ENCODE measurements at places on chromosomes 5 and 9.
A peak's percentile ranks its signal among the peaks of the same experiment; 100 is the strongest.

DNA sequence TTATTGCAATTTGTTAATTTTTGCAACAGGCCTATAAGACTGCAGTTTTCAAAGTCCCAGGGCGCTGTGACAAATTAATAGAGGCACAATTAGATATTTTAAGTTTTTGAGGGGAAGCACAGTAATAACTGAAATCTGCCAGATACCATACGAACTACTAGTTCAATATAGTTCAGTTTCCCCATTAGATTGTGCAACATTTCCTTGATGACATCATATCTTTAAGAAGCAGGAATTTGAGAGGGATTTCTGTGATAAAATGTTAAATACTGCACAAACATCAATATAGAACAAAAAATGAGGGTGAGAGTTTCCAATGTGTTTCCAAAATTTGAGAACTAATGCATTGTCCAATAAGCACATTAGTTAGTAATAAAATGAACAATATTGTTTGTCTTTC is 56.7 kb upstream of the GRIN3A start:
- DNase-seq: peak; percentile 11

- DNase-seq: no peak
Observed at GRCh38 chr5:128695791-128696530, 157.9 kb upstream of the FBN2 start.

- DNase-seq: no peak
Observed at GRCh38 chr5:132961887-132962286, 1.5 kb downstream of the AFF4 start.

DNA sequence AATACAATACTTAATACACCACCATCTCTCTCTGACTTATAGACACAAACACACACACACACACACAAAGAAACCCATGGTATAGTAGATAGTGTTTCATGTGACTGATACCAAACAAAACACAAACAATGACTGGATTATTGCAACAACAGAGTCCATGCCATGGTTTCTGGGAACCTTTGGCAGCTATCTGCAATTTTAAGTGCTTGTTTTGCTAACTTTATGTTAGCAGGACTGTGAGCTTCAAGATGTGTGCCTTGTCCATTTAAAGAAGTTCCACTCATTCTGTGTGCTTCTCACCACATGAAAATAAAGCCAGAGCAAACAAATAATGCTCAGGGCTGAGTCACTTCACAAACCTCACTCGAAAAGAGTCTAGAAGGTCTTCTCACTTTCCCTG is 15.1 kb upstream of the LURAP1L start:
- DNase-seq: no peak

GRCh38 chr5:18069790-18070189 is 435.5 kb downstream of the TAF11L14 start:
- no peak for DNase-seq

- DNase-seq: no peak
Observed at GRCh38 chr5:180294411-180294810, 2.5 kb upstream of the MAPK9 start.

DNA sequence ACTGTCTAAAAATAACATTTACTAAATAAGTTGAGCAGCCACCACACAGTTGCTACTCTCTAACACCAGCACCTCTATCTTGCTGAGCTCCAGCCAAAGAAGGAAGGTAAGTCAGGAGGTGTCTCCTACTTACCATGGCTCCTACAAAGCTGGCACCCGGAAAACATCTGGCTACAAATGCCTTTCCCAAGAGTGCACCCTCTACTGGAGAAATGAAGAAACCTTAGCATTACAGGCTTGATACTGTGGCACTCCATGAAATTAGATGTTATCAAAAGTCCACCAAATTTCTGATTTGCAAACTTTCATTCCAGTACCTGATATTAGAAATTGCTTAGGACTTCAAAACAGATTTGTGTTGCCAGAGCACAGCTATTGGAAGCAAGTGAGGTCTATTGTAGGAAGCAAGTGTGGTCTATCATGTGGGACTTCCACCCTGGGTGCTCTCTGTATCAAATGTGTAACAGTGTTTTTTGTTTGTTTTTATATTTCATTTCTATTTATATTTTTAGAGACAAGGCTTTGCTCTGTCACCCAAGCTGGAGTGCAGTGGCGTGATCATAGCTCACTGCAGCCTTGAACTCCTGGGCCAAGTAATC is 25.7 kb upstream of the RFK start:
- peak; percentile 18 for DNase-seq

DNA sequence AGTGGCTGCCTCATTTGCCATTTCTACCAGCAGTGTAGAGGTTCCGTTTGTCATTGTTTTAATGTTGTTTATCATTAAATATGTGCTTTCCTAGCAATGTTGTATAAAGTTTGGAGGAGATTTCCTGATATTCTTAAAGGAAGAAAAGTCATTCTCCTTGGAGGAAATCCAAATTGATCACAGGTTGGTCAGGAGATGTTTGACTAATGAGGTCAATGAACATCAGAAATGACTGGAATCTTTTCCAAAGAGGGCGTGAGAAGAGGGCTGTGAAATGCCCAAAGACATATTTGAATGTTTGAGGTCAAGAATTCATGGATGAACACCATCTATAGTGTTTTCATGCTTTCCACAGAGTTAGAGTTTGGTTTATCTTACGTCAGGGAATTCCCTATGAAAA is 471.3 kb downstream of the MAT2B start:
- no peak for DNase-seq

DNA sequence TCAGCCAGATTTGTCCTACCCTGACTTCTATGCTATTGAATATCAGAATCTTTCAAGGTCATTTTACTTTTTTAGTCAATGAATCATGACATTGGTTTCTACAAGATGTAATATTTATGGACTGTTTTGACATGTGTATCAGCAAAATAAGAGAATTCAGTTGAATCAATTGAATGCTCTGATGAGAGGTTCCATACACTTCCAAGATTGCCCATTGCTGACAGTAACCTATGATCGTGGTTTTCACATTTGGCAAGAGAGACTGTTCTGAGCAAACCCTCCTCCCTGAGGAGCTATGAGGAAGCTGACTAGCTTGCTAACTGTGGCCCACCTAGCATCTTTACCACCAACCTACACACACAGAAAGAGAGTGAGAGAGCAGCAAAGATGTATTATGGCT is 56.7 kb upstream of the FST start:
- no peak for DNase-seq

- no peak for DNase-seq
Observed at GRCh38 chr5:170262061-170263045, 29.6 kb downstream of the C5orf58 start.

DNA sequence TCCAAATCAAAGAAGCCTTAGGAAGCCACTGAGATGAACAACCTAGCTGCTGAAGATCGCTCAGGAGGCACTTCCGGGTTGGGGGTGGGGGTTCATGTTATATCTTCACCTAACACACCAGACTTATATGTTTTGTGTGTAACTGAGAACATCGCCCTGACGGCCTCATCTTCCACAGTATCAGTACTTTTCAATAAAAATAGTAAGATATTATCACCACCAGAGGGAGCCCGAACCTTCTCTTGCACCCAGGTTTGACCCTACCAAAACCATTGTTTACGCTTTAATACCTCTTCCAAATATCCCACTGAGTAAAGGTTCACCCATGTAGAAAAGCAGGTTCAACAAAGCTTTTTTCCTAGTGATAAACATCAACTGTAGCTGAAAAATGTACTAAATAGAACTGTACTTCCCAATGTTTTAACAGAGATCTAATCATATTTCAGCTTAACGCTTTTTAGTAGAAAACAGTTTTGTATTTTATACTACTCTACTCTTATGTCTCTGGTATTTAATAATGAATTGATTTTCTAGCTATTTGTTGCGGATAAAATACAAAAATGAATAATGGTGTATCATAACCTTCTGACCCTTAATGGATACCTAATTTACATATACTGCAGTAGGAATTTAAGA is 244.0 kb downstream of the EPB41L4A start:
- DNase-seq: peak; percentile 18

- peak; percentile 47 for DNase-seq
Observed at GRCh38 chr9:90188656-90189055, 454.0 kb downstream of the DIRAS2 start.

DNA sequence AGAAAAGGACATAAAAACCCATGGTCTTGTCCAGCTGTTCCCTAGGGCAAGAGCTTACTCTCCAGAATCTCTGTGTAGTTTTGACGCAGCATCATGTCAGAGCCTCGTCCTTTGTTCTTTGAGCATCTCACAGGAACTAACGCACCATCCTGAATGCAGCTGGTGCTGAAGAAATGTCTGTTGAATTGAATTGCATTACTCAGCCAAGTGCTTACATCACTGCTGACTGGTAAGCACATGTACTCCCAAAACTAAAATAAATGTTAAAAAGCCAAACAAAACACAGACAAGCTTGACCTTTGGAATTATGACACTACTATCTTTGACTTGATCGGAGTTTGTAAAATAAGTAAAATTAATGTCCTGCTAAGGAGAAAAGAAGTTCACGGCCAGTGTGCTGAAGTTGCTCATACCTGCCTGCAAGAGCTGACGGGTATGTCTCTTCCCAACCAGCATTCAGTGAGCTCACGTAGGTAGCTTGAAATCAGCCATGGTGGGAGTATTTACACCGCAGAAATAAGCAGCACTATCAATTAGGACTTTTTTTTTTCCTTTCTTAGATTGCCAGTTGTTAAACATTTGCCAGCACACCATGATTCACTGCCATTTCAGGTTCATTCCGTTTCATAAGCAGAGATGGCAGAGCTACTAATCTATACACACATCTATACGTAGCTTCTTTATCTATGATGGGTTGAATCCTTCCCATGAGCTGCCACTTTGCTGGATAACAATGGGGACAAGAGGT is 310.6 kb upstream of the MSX2 start:
- no peak for DNase-seq

- no peak for DNase-seq
Observed at GRCh38 chr9:121232251-121232650, 30.6 kb upstream of the RAB14 start.

- no peak for DNase-seq
Observed at GRCh38 chr5:115623658-115624057, 2.2 kb downstream of the TMED7 start.

DNA sequence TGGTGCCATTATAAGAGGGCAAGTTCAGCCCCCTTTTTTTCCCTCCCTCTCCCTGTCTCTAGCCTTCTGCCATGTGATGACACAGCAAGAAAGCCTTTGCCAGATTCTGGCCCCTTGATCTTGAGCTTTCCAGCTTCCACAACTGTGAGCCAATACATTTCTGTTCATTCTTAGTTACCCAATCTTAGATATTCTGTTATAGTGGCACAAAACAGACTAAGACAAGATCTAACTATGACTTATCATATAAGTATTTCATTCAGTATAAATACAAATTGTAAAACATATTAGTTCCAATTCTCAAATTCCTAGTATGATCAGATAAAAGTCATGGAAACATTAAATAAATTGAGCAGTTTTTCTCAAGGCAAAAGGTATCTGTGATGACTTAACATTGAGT is 276.3 kb downstream of the COX7C start:
- no peak for DNase-seq

GRCh38 chr5:108747111-108747773 is 455 bp upstream of the FER start:
- DNase-seq: no peak

Data from MV-4-11 (cell line).